ENCODE measurements at places on chromosomes 5 and 9.

GRCh38 chr5:83530193-83530592 is 58.6 kb downstream of the VCAN start:
- no peak for DNase-seq

DNA sequence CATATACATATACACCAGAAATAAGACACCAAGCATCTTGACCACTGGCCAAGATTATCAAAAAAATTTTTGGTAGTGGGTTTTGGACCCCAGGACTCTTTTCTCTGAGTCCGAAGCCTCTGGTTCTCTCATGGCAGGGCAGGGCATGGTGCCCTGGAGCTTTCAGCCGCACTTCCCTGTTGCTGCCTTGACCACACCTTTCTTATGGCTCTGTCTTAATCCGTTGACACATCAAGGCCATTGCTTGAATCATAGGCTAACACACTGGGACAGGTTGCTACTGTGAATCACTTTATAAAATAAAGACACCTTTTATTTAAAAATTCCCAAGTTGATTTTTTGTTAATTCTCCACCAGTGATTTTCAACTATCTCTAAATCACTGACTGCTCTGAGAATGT is 45.4 kb upstream of the CAST start:
- no peak for DNase-seq

- no peak for DNase-seq
Observed at GRCh38 chr9:136955202-136955942, 3.3 kb downstream of the LCN12 start.

DNA sequence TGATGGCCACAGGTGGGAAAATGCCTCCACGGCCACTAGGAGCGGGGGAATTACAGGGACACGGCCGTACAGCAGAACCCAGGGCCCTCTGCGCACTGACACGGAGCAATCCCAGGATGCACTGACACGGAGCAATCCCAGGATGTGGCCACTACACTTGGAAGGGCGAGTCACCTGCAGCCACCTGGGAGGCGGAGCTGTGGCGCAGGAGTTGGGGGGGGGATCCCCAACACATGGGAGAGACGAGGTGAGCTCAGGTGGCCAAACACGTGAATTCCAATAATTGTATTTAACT is 6.8 kb downstream of the CLPTM1L start:
- DNase-seq = no peak

DNA sequence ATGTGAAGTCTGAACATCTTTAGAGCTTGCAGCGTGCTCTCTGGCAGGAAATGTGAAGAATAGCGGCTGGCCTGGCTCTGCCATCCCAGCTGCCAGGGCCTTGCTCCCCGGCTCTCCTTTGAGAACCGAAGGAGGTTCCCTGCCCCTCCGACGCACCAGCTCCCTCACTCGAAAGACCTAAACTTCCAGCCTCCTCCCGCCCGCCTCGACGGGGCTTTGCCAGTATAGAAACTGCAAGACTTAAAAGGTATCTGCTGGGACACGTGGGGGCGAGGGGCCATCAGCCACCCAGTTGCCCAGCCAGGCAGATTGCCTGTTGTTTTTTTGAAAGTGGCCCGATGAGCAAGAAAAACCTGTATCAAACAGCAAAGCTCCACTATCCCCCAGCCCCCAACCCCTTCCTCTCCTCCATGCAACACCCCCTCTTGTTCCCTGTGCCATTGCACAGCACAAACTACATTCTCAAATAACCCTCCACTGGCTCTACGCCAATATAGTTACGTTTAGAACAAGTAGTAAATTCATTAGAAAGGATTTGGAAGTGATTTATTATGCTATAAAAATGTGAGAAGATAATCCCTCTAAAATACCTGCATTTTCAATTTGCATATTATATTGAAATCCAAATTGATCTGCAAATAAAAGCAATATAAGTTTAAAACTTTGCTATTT is 331.9 kb downstream of the MED10 start:
- DNase-seq = no peak

GRCh38 chr5:112934366-112934663 is 12.3 kb upstream of the REEP5 start:
- no peak for DNase-seq

DNA sequence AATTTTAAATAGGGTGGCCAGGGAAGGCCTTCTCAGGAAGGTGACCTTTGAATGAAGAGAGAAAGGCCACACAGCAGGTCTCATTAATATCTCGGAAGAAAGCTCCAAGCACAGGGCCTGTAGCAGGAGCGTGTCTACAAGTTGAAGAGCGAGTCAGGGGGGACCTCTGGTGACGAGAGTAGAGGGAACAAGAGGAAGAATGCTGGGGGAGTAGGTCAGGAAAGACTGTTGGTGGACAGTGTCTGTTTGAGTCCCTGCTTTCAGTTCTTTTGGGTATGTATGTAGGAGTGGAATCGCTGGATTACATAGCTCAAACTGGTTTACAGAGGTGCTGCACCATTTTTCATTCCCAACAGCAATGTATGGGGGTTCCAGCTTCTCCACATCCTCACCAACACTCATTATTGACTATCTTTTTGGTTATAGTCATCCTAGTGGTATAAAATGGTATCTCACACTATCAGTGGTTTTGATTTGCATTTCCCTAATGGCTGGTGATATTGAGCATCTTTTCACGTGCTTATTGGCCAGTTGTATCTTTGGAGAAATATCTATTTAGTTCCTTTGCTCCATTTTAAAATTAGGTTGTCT is 55.8 kb downstream of the NUP214 start:
- DNase-seq = no peak

- no peak for DNase-seq
Observed at GRCh38 chr5:171637811-171638210, 147.8 kb upstream of the SMIM23 start.

DNA sequence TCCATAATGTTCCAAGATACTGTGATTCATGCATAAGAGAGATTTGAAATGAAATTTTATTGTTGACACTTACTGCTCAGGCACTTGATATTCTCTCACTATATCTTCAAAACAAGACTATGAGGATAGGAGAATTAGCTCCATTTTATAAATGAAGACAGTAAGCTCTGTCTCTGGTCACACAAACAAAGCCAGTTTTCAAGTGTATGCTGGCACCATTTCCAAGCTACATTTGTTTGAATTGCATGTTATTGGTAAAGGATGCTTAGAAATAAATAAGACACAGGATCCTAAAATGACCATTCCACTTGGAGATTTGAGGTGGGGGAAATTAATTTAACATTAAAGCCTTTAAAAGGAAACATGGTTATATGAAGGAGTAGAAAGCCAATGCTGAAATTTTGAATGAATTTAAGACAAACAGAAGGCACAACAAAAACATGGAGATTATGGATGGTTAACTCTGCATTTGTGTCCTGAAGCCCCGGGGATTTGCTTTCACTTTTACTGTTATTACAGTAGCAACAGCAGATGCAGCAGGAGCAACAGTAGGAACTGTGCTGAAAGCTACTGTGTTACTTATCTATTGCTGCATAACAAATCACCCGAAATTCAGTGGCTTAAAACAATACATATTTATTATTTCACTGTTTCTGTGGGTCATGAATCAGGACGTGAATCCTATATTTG is 79.7 kb upstream of the ASTN2 start:
- DNase-seq = peak; percentile 35

GRCh38 chr9:6149315-6149714 is 66.3 kb upstream of the IL33 start:
- DNase-seq = no peak

DNA sequence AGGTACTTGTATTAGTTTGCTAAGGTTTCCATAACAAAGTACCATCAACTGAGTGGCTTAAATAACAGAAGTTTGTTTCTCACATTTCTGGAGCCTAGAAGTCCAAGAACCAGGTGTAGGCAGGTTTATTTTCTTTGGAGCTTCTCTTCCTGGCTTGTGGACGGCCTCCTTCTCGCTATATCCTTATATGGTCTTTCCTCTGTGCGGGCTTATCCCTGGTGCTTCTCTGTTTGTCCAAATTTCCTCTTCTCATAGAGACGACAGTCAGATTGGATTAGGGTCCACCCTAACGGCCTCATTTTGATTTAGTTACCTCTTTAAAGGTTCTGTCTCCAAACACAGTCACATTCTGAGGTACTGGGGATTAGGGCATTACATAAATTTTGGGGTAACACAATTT is 88.3 kb downstream of the RMI1 start:
- no peak for DNase-seq

GRCh38 chr9:137776306-137776995 is 101.1 kb upstream of the CACNA1B start:
- DNase-seq = no peak

GRCh38 chr5:120767178-120767820 is 303.2 kb downstream of the PRR16 start:
- no peak for DNase-seq

DNA sequence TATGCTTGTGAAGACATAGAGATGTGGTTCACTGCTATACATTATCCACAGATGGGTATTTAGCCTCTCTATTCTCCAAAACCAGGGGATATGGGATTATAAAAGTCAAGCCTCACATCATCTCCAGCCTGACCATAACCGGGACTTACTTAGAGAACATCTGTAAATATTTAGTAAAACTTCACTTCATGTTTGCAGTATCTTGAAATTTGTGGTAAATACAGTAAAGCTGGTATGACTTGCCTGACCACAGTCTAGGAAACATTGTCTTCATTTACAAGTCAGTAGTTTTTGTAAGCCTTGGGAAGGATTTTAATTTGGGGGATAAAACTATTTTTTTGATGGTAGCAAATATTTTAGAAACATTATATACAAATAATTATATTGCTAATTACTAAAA is 64.2 kb downstream of the MAST4 start:
- DNase-seq = no peak

GRCh38 chr5:172280929-172281328 is 2.6 kb downstream of the UBTD2 start:
- DNase-seq = peak; percentile 39

- DNase-seq = no peak
Observed at GRCh38 chr5:52784737-52785136, 3.0 kb upstream of the ITGA1 start.

DNA sequence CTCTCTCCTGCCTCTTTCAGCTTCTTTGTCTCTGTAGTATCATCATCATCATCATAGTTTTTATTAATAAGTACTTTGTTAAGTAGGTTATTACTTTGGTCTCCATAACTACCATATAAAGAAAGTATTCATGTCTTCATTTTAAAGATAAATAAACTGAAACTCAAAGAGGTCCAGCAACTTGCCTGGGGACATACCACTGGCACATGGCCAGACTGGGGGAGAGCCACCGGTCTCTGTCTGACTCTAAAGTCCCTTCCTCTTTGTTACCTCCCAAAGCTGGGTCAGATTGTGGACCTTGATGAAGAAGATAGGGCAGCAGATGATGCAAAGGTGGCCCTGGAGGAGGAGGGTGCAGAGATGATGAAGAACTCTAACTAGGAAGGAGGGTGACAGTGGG is 8.5 kb downstream of the CDX1 start:
- no peak for DNase-seq

GRCh38 chr5:124103671-124104070 is 591.7 kb downstream of the CSNK1G3 start:
- DNase-seq = no peak

DNA sequence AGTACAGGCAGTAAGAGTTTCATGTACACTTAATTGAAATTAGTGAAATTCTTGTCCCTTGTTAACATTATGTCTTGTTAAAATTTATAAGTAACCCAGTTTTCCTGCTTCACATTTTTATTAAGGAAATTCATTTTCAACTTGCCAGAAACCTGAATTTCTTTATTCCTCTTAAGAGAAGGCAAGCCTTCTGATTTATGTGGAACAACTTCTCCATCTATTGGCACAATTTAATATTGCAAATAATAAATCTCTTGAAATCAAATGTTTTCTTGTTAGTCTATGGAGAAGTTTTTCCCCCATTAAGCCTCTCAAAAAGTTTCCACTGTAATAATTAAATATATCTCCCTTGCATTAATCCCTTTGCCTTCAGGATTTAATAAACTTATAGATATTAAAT is 33.8 kb upstream of the ACO1 start:
- peak; percentile 14 for DNase-seq

- no peak for DNase-seq
Observed at GRCh38 chr9:93899609-93900435, 55.3 kb downstream of the BARX1 start.

- peak; percentile 61 for DNase-seq
Observed at GRCh38 chr5:132369474-132370180, at the start of gene SLC22A5. TSS of gene SLC22A5 (plus strand) at chr5:132369710. CDS start at chr5:132369973, 263 bp downstream.

DNA sequence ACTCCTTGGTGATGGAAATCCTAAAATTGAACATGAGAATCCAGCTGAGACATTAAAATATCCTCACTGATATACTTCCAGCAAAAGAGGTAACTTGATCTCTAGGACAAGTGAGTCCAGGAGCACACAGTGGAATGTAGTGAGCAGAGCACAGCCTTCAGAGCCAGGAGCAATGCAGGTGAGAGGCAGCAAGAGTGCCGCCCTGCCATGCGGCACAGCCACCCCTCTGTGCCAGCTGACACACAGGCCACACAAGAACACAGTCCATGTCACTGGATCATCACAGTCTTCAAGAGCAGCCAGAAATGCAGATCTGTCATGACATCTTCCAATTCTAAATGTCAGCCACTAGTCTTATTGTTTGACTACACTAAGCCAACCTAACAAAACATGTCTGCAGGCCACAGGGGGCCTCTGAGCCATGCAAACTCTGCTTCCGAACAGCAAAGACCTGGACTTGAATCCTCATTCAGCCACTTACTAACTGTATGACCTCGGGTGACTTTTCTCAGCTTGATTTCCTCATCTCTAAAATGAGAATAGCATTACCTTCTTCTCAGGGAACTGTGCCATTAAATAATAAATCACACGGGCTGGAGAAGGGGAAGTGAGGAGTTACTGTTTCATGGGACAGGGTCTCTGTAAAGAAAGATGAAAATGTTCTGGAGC is 47.0 kb downstream of the CCDC125 start:
- no peak for DNase-seq

GRCh38 chr5:82952326-82952725 is 124.9 kb downstream of the TMEM167A start:
- no peak for DNase-seq

DNA sequence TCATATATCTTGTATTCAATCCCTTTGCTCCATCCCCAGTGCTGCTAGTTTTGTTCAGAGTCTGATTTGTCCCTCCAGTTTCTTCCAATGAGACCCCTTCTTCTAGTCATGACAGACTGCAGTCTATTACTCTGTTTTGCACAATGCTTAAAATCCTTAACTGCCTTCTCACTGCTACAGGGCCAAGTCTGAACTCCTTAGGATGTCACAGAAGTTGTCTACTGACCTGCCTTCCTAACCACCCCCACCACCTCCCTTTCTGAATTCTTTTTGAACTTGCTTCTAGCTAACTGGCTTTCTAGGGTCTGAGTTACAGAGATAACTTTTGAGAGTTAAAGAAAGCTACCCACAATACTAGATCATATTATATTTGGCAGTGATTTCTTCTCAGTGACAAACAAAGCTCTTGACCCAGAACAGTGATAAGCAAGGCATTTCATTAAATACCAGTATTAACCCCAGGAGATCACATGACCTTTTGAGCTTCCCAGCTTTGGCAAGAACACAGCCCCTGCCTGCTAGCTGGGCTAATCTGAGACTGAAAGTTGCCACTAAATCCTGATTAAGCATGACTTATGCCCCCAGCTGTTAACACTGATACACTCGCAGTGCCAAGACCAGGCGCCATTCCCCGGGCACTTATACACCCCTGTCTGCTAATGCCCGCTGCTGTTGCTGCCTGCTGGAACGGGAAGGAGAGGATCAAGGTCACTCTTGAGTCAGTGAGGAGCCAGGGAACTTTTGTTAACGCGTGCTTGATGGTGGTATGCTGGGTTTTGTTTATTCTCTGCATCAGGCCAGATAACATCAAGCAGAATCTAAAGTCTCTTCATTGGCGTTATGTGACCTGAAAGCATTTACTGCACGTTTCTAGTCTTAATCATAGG is 36.4 kb upstream of the ADAMTSL1 start:
- DNase-seq = no peak

GRCh38 chr9:126671983-126672382 is 58.3 kb downstream of the LMX1B start:
- no peak for DNase-seq

GRCh38 chr5:127092690-127093089 is 19.4 kb upstream of the C5orf63 start:
- no peak for DNase-seq
